ENCODE measurements at places on chromosomes 3 and 15. TPM values are rescaled to one million over a fixed set of nuclear protein-coding genes. Genes with fewer than 3 reads are reported as not detected.

The IL17RB gene
- total RNA-seq, result 18.4 TPM

The CYB561D2 gene
- 21.7 TPM for total RNA-seq

The CCDC191 gene
- 6.4 TPM for total RNA-seq

The CCR9 gene
- not detected for total RNA-seq

The CD80 gene
- total RNA-seq, result 8.6 TPM

DNA sequence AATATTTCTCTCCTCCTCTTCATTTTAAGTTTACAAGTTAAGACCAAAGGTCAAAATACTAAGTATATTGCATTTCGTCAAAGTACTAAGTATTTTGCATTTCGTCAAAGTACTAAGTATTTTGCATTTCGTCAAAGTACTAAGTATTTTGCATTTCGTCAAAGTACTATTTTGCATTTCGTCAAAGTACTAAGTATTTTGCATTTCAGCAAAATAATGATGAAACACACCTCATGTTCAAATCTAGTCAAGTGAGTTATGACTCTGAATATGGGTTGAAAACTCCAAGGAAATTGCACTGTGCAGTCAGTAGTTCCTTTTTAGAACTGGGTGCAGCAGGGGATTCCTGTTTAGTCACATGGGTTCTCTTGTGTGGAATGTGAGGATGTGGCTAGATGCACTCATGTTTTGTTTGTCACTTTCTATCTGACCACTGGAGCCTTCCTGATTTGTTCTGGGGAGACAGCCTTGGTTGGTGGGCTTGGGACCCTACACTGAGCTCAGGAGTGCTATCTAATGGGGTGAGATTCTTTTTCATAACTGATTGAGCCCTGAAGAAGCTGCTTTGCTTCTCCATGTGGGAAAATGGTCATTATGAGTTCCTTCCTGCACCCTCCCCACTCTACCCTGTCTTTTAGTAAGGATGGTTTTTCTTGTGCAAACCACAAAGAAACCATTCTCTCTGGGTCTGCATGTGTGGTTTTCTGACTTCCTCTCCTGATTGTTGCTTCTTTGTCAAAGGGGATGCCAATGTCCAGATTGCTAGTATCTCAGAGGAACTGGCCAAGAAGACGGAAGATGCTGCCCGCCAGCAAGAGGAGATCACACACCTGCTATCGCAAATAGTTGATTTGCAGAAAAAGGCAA lies 73.4 kb downstream of the CCK start:
- no peak overlapping the region for H3K4me3 ChIP-seq
- DNase-seq, result no peak
- H3K4me1 ChIP-seq, result peaks cover 11% of the 10 kb centered on the region
- H3K27me3 ChIP-seq, result no peaks in the 10 kb centered on the region
- H3K36me3 ChIP-seq, result peaks cover 72% of the 10 kb centered on the region

GRCh38 chr3:52313774-52314188 lies 2.3 kb upstream of the DNAH1 start:
- peaks cover 36% of the 10 kb centered on the region for H3K4me1 ChIP-seq
- peaks cover 6% of the 10 kb centered on the region for H3K36me3 ChIP-seq
- peak; percentile 58 for DNase-seq
- no peaks in the 10 kb centered on the region for H3K27me3 ChIP-seq
- H3K4me3 ChIP-seq, result no peak overlapping the region

DNA sequence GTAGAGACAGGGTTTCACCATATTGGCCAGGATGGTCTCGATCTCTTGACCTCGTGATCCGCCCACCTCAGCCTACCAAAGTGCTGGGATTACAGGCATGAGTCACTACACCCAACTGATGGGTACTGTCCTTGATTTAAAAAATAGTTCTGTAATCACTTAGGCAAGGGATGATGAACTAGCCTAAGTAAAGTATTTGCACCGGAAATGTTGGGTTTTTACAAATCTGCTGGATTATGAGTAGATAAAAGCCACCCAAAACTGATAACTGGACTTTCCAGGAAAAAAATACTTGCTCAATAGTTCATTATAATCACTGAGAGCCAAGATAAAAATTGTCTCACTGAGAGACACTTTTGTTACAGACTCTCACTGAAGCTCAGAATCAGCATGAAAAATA lies 218.0 kb downstream of the WNT5A start:
- H3K4me3 ChIP-seq, result no peak overlapping the region
- H3K36me3 ChIP-seq, result no peaks in the 10 kb centered on the region
- no peaks in the 10 kb centered on the region for H3K4me1 ChIP-seq
- no peak for DNase-seq
- H3K27ac ChIP-seq, result no peak overlapping the region

DNA sequence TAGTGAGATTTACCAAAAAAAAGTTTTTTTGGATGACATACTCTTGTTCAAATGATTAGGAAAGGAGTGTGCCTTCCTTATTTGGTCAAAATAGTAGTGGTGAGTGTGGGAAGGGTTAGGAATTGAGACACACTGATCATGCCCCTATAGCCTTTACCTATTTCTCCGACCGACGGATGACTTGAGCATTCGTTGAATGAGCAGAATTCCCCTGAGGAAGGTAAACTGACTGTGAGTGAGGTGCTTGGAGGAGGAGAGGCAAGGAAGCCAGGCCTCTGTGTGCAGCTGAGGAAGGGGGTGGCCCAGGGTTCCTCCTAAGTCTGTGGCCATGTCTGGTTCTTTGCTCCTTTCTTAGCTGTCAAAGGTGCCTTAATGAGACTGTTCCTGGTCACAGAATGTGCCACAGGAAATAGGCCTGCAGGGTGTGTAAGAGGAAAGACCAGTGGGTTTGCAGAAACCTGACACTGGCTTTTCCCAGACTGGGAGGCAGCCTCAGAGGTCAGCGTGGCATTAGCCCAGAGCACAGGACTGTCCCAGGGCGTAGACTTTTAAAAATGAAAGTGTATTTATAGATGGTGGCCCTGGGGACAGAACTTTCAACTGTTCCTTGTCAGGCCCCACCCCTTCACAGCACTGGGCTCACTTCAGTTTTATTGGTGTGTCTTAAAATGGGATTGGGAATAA lies 307.7 kb upstream of the C2CD4B start:
- no peak overlapping the region for H3K4me3 ChIP-seq
- no peaks in the 10 kb centered on the region for H3K36me3 ChIP-seq
- H3K4me1 ChIP-seq, result peaks cover 19% of the 10 kb centered on the region
- DNase-seq, result no peak
